ENCODE measurements at places on chromosomes 7 and 10.

- no peak for DNase-seq
Observed at GRCh38 chr10:96917628-96918027, 85.5 kb downstream of the LCOR start.

DNA sequence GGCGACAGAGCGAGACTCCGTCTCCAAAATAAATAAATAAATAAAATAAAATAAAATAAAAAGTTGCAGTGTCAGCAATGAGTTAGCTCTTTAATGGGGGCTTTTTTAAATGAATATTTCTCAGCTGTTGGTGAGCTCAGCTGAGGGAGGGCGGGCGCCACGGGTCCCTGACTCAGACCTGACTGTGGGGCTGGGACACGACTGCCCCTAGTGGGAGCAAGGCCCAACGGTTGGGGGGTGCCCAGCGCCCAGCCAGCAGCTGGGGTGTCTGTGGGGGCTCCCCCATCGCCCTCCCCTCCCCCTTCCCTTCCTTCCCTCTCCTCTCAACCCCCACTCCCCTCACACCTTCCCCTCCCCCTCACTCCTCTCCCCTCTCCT lies 46.6 kb downstream of the PWWP2B start:
- peak; percentile 67 for DNase-seq

GRCh38 chr7:41873741-41874140 lies 170.9 kb upstream of the INHBA start:
- DNase-seq, result no peak

- no peak for DNase-seq
Observed at GRCh38 chr7:18290865-18291264, 204.7 kb upstream of the HDAC9 start.

DNA sequence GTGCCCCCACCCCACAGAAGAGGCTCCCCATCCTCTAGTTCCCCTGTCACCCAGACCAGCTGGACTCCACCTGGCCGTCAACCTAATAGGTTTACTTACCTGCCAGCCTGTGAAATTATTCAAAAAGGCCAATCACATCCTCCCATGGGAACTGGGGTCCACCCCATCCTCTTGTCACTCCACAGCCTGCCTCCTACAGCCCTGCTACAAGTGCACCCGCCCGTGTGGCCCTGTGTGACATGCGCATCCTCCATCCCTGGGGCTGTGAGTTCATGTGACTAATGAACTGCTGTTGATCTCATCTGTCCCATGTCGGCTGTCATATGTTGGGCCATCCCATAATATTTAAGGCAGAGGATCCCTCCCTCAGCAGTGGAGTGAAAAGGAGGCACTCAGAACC lies 39.4 kb downstream of the AOC1 start:
- DNase-seq, result no peak

DNA sequence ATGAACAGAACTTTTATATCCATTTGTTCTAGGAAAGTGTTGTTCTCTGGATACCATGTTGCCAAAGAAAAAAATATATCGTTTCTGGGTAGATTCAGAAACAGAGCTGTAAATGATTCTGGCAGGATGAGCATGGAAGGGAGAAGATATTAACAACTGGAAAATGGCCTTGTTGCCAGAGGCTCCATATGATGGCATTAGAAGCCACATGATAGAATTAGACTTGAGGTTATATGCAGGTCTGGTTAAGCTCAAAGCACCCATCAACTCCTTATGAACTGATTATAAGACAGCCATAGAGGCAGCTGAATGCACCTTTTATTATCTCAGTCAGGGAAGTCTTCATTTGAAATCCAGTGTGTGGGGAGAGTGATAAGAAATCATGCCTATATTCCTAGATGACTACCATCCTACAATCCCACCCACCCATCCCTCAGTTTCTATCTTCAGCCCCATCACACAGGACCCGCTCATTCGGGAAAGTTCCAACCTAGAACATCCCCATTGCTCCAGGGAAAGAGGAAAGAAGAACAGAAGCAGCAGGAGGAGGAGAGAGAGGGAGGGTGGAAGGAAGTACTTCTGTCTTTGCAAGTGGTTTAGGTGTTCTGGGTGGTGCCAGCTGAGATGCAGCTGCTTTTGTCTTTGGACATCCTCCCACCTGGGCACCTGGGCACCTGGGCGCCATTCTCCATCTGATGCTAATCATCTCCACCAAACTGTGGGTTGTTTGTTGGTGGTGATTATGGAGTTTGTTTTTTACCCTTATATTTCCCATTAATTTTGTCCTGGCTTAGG lies 25.5 kb upstream of the TRIL start:
- no peak for DNase-seq

DNA sequence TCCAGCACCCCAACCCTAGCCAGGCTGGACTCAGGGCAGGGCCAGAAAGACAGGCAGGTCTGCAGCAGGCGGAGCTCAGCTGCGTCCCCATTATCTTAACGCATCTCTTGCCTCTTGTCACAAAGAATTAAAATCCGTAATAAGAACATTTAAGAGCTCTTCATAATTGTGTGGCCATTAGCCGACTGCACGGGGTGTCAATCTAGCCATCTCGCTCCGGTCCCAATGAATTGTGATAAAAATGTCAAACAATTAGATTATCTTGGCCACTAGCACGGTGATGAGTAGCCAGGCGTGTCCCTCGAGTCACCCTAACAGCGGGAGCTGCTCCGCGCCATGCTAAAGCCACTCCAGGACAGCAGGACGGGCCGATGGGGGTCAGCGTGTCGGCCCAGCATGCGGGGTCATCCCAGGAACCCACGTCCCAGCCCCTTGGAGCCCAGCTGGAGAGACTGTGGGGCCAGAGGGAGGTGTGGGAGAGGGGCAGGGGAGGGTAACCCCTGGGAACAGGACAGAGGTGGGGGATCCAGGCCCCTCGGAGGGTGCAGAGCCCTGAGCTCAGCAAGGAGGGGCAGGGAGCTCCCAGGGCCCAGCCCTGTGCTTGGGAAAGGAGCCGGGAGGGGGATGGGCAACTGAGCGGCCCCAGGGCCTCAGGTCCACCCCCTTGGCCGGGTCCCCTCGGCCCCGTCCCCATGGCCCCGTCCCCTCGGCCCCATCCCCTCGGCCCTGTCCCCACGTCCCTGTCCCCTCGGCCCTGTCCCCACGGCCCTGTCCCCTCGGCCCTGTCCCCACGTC lies 17.7 kb upstream of the NKX6-2 start:
- DNase-seq, result no peak

- no peak for DNase-seq
Observed at GRCh38 chr10:70619271-70620019, 16.9 kb upstream of the PRF1 start.

DNA sequence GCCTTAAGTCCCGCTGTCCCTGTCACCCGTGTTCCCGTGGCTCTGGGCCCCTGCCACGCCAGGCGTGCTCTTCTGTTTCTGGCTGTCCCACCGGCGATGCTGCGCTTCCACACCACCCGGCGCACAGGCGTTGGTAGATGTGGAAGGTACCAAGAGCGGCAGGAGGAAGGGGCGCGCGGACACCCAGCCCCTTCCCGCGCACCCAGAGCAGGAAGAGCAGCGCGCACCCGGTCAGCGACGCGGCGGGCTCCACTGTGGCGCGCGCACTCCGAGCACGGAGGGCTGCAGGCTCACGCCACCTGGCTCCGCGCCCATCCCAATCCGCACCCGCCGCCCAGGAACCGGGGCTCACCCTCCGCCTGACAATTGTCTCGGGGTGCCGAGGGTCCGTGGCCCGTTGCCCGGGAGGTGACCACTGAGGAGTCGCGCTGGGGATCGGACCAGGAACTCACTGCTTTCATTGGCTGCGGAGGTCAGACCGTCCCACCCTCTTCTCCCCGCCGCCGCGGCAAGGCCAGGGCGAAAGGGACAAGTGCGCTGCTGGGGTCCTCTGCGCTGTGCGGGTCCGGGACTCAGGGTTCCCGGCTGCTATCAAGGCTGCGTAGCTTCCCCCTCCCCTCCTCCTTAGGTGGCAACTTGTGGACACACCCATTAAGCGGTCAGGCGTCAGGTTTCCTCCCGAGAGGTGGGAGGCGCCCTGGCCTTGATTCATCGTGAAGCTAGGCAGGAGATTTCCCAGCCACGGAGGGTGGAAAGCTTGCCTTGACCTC lies 121.6 kb upstream of the ZNF92 start:
- no peak for DNase-seq

GRCh38 chr10:52517012-52517411 lies 202.9 kb downstream of the DKK1 start:
- DNase-seq, result no peak

GRCh38 chr7:27435461-27435860 lies 192.9 kb downstream of the EVX1 start:
- DNase-seq, result no peak

DNA sequence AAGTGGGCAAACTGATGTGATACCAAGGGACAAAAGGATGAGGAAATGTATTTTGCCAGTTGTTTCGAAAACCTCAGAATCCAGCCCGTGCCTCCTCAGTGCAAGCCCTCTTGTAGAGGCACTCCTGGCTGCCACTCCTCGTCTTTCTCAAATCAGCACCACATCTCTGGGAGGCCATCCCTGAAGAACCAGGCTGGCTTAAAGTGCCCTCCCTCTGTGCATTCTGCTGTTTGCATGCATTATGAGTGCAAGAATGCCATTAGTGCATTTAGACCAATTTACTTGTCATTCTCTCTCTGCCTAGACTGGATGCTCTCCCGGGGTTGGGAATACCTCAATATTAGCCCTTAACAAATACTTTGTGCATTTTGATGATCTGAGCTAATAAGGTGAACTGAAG lies 19.9 kb upstream of the FAM180A start:
- DNase-seq, result no peak

GRCh38 chr7:90271753-90272152 lies 26.8 kb downstream of the CFAP69 start:
- no peak for DNase-seq

DNA sequence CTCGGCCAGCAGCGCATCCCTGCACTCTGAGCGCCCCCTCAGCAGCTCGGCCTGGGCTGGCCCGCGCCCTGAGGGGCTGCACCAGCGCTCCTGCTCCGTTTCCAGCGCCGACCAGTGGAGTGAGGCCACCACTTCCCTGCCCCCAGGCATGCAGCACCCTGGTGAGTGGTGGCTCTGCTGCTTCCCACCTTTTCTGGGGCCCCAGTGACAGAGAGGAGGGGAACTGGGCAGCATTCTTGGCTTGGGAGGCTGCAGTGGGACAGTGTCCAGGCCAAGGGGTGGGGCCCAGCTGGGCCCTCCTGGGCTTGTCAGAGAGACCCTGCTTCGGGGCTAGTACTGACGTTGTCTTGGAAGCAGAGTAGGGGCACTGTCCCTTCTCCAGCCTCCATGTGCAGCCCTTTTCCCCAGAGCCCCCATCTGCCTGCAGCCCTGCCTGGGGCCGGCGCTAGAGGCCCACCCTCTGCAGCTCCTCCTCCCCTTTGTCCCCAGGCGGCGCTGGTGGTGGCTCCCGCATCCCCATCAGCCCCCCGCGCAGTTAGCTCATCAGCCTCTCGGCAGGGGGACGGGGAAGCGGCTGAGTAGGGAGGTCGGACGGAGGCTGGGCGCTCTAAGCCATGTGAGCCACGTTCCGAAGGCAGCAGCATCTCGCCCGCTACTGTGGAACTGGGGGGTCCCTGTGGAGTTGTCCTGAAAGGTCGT lies 29.2 kb downstream of the GBX1 start:
- DNase-seq, result no peak

- DNase-seq, result no peak
Observed at GRCh38 chr10:23060918-23061317, 34.5 kb upstream of the MSRB2 start.

DNA sequence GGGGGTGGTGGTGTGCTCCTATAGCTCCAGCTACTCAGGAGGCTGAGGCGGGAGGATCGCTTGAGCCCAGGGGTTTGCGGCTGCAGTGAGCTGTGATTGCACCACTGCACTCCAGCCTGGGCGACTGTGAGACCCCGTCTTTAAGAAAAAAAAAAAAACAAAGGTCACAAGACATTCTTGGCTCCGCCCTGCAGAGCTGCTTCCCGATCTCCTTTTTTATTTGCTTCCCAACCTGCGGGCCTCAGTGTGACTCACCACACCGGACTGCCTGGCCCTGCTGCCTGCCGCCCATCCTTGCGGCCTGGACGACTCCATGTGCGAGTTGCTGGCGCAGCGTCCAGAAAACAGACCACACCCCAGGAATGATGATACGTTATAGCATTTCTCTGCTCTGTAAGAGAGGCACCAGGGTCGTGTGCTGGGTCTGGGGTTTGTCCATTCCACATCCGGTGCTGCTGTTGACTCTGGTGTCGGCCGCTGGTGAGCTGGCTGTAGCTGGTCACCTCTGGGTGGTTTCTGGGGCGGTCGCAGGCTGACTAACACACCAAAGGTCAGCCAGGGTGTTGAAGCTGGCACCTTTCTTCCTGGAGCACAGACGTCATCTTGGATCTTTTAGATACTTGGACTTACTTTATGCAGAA lies 123.6 kb downstream of the TCF7L2 start:
- DNase-seq, result no peak

DNA sequence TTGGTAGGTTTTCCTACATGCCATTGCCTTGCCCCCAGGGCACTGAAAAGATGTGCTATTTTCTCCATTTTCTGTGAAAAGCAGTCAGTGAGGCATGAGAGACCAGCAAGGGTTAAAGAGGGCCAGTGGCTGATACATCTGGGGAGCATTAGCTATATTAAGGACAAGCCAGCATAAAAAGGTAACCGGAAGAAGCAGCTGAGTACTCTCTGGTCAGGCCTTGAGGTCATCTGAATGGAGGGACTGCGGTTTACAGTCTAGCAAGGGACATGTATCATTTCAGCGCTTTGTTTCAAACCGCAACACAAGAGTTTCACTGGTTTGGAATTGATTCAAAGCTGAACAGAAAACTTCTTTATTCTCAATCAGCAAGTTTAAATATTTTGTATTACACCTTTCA lies 120.4 kb downstream of the EPDR1 start:
- no peak for DNase-seq

DNA sequence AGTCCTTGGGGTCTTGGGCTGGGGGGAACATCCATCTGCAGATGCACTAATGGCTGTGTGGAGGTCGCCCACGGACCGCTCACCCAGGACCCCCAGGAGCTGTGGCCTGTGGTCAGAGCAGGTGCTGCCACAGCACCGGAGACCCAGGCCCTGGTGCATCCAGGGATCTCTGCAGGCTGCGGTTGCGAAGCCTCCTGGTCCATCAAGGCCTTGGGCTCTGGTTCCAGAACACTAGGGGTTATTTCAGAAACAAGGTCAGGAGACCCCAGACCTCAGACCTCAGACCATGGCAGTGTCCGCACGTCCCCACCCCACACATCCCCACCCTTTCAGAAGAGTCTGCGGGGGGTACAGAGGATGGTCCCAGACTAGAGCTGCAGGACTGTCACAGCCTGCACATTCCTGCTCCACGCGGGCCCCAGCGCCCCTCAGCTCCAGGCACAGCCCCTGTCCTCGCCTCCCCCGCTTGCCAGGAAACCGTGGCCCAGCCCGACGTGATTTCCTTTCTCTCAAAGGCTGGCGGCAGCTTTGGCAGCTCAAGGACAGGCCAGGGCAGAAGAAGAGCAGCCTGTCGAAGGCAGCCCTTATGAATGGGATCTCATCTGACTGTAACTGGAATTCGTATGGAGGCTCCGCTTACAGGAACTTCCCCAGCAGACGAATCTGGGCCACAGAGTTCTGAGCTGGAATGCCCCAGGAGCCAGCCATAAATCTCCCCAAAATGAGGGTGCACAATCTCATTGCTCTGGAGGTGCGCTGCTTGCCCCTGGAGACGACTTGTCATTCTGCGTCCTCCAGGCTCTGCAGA lies 136.2 kb upstream of the RET start:
- DNase-seq, result no peak

- no peak for DNase-seq
Observed at GRCh38 chr10:5142199-5142598, 42.8 kb downstream of the AKR1C8 start.

GRCh38 chr7:36871355-36871738 lies 147.1 kb upstream of the AOAH start:
- no peak for DNase-seq

GRCh38 chr7:135653340-135654080 lies 8.8 kb upstream of the STMP1 start:
- DNase-seq, result no peak

Measured in stimulated activated CD8-positive, alpha-beta memory T cell treated with anti-CD3 and anti-CD28 coated beads, Interleukin-4, amount 100 ng/mL, for 4 hours (primary cell).